Lower lobe of right lung (tissue), 2 donors: ENCODE measurements at places on chromosomes 7 and 10. TPM values are rescaled to one million over a fixed set of nuclear protein-coding genes. Genes with fewer than 3 reads are reported as not detected.

DNA sequence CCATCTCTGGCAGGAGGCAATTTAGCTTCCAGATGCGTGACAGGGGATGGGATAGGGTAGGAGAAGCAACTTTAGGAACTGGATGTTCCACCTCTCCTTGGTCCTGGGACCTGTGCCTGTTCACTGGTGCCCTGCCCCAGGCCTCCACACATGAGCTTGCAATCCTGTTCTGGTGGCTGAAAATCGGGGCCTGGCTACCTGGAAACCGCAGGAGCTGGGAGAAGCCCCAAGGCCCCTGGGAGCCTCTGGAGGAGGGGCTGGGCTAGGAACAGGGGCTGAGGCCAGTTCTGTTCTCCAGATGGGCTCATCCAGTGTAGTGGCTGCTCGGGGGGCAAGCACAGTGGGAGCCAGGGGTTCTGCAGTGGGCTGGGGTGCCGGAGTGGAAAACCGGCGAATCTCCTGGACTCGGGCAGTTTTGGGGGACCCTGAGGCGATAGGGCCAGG is 5.3 kb upstream of the MYOZ1 start:
- H3K4me1 ChIP-seq: peaks cover 27% of the 10 kb centered on the region
- no peak for DNase-seq
- peak overlapping the region; percentile 60 for H3K27ac ChIP-seq
- no peak overlapping the region for H3K4me3 ChIP-seq
- H3K27me3 ChIP-seq: no peaks in the 10 kb centered on the region

The PPP1R17 gene
- total RNA-seq: not detected

- H3K4me1 ChIP-seq: peaks cover 43% of the 10 kb centered on the region
- peak overlapping the region; percentile 94 for H3K4me3 ChIP-seq
- peak overlapping the region; percentile 89 for H3K27ac ChIP-seq
- peak; percentile 13 for DNase-seq
- H3K27me3 ChIP-seq: no peaks in the 10 kb centered on the region
- H3K36me3 ChIP-seq: peaks cover 29% of the 10 kb centered on the region
Measured at GRCh38 chr10:103452506-103453230, 498 bp upstream of the CALHM2 start.

DNA sequence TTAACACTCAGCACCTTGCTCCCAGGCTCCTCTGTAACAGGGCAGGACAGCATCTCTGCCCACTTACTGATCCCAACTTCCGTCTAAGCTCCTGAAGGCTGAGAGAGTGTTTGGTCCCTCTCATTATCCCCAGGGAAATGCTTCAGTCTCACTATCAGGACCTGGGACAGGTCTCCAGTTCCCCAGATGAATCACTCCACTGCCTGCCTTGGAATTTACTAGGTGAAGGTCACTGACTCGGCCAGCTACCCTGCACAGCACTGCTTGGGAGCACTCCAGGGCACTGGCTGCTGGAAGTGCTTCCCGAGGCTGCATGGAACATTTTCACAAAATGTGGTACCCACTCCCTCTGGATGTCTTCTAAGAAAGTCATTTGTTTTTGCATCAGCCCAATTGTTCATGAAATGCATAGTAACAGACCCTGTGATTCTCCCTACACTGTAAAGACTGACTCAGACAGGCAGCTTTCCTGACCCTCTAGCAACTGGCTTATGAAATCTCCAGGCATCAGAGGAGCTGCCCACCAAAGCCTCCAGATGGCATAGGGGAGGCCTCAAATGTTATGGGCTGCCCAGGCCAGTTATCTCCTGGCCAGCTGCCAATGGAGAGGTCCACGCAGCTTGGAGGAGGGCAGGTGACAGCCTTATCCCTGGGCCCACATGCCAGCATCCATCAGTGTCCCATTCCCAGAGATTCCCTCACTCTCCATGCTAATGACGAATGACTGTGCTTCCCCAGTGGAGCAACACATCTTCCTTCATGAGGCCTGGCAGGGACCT is 89.1 kb downstream of the GFRA1 start:
- H3K27ac ChIP-seq: no peak overlapping the region
- DNase-seq: no peak
- H3K4me3 ChIP-seq: no peak overlapping the region
- no peaks in the 10 kb centered on the region for H3K27me3 ChIP-seq
- H3K4me1 ChIP-seq: no peaks in the 10 kb centered on the region

The ZNF398 gene
- 13.2 TPM for total RNA-seq

DNA sequence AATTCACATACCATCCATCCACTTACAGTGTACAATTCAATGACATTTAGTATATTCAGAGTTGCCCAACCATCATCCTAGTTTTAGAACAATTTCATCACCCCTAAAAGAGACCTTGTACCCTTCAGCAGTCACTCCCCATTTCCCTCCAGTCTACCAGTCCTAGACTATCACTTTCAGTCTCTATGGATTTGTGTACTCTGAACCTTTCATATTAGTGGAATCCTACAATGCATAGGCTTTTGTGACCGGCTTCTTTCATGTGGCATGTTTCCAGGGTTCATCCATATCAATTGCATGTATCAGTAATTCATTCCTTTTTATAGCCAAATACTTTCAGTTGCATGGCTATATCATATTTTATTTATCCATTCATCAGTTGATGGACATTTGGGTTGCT is 53.5 kb upstream of the SEMA3E start:
- H3K27me3 ChIP-seq: no peaks in the 10 kb centered on the region
- no peak overlapping the region for H3K4me3 ChIP-seq
